ENCODE measurements at places on chromosomes 7 and 10.

GRCh38 chr7:133183042-133183794 lies 69.7 kb upstream of the EXOC4 start:
- DNase-seq: no peak

GRCh38 chr7:1533547-1534329 lies 3.2 kb downstream of the MAFK start:
- peak; percentile 69 for DNase-seq

DNA sequence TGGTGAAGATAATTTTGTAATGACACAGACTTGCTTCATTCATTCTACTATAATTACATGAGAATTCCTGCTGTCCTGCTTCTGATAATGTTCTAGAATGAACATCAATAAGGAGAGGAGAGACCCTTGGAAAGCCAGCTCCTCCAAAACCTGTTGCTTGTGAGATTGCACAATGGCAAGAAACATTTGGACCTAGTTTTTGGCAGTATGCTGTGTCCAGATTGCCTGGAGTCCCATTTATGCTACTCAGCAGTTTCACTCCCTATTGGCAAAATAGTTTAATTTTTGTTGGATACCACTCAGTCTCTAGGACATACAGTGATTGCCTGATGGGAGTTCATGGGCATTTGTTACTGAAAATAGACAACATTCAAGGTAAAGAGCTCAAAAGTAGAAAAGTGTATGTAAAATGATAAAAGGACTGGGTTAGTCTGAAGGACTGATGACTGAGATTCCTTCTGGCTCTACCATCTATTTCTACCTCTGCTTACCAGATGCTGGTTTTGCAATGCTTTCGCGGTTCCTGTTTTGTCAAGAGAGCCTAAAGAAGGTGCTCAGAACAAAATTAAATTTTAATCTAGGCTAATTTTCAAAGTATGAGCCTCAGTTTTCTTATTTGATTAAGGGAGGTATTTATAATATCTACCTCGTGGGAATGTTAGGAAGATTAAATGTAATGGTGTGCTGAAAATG lies 8.0 kb upstream of the ACTR3B start:
- no peak for DNase-seq

GRCh38 chr7:111485701-111486380 lies 76.5 kb downstream of the IMMP2L start:
- DNase-seq: no peak

- no peak for DNase-seq
Observed at GRCh38 chr7:39697483-39697882, 74.1 kb downstream of the RALA start.

DNA sequence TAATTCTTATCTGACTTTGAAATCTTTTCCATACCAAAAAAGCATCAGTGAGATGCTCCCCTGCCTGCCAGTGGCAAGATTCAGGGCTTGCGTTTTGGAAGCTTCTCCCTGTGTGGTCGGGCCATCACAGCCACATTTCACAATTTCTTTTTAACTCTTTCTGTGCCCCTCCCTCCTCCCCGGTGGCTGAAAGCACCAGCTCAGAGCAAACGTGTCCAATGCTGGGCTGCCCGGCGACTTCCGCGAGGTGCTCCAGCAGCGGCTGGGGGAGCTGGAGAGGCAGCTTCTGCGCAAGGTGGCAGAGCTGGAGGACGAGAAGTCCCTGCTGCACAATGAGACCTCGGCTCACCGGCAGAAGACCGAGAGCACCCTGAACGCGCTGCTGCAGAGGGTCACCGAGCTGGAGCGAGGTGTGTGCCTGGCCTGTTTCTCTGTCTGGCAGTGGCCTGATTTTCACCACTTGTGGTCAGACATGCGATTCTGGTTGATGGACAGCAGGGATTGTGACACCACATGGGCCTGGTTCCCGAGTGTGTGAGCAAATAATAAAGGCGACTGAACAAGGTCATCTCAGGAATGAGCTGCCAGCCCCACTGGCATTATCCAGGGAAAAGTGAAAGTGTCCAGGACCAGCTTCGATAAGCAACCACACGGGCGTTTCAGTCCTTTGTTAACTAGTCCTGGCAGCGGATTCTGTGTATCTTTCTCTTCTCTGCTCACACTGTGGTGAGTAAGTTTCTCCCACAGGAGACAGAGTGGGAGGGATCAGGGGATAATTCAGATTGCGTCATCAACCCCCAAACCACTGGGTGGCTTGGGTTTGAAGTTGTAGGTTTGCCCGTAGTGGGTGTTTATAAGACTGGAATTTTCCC lies 2.6 kb downstream of the NPTX2 start:
- no peak for DNase-seq

- DNase-seq: no peak
Observed at GRCh38 chr10:126580873-126581647, 89.4 kb downstream of the C10orf90 start.

GRCh38 chr10:110355922-110356627 lies 51.4 kb upstream of the SMNDC1 start:
- DNase-seq: no peak

GRCh38 chr10:129524936-129525335 lies 57.9 kb downstream of the MGMT start:
- DNase-seq: no peak

DNA sequence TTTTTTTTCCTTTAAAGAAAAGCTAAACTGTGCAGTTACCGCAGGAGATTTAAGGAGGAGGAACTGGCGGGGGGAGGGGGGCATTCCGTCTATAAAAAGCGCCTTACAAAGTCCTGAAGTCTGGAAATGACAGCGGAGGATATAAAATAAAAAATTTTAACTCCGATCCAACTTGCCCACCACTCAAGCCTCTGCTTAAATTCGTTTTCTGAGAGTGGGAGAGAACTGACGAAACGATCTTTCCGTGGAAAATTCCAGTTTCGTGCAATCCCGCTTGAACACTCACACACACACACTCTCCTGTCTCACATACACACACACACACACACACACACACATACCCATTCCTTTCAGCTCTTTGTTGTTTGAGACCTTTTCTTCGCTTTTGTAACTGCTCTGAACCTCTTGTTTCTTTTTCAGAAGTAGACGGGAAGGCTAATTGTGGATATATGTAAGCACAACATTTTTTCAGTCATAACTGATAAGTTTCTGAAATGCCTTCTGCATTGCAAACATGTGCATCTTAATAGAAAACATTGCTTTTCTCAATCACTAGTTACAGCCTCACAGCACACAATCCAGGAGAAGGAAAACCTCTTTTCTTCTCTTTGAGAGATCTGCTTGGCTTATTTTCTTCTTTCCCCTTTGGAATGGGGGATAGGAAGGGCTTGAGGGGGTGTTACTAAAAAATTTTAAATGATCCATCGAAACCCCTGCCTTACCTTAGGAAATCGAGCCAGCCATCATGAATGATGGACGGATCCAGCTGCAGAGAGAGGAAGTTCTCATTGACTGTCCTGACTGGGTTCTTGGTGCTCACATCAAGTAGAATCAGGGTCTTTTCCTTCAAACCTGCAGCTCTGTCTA lies 628 bp downstream of the HPSE2 start:
- DNase-seq: no peak

DNA sequence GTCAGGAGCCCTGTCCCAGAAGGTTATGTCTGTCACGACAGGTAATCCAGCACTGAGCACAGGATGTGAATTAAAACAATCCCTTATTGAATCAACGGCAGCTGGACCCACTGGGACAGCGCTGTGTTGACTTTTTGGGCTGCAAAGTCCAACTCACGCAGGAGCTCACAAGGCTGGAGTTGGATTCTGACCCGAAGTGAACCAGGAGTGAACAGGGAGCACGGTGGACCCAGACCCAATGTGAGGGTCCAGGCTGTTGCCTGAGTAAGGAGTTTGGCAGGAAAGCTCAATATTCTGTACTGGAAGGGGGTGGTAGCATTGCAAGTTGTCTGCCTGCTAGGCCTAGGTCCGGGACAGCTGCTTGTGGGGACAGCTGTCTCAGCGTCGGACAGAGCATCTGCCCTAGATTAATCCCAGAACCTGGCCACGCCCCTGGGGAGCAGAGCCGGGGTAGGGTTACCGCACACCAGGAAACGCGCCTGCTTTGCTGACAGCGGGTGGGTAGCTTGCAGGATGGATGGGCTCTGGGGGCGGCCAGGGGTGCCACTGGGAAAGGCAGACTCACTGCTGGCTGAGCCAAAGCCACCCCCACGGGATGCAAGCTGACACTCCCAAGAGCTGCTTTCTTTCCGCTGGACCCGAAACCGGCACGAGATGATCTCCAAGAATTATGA lies 24.0 kb downstream of the COL26A1 start:
- DNase-seq: peak; percentile 77

DNA sequence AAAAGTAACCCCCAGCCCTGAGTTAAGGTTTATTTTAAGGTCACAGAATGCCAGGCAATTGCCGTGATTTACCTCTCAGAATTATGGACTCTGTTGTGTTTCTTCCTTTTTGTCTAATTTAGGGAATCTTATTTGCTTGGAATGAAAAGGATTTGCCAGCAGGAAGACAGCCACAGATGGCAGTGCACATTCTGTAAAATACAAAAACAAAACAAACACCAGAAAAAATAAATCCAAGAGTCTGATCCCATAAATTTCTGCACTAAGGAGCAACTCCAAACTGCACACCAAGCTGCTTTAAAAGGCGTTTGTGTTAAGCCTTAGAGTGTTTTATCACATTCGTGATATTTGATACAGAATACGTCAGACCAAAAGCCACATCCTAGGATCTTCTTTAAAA lies 199.0 kb upstream of the C7orf33 start:
- no peak for DNase-seq

DNA sequence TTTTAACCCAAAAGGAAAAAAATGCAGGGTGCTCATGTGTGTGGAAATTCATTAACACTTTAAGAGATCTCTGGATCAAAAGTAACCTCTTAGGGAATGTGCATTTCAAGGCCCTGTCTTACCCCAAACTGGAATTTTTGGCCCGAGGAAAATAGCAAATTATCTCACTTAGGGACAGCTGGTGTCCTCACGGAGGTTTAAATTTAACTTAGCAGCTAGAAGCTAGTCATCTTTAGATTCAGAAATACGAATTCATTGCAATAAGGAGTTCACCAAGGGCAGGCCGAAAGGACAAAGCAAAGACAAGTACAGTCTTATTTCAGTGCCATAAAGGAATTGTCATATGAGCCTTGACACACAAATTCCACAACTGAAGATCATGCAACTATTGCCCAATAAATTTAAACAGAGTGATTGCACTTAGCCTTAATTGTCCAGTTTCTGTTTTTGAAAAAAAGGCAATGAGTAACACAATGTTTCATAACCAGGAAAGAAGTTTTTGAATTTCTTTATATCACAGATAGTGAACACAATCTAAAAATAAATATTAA lies 22.4 kb upstream of the SEMA3C start:
- DNase-seq: no peak

GRCh38 chr10:78455811-78456210 lies 422.1 kb downstream of the RPS24 start:
- no peak for DNase-seq

DNA sequence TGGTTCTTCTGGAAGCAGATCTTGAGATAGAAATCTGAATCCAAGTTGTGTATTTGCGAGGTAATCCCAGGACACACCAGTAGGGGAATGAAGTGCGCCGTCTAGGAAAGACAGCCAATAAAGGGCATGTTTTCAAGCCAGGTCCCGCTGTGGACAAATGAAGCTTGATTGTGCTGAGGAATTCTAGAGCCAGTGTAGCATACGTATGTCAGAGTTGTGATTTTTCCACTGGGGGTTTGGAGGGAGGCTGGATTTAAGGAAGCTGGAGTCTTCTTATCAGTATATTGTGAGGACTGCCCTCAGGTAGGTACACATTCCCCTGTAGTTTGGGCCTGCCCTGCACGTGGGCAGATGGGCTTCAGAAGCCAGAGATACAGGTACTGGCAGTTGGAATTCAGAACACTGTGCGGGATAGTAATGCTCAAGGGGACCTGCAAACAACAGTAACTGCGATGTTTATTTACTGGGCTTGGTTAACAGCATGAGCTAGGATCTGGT lies 50.9 kb downstream of the GALNT11 start:
- DNase-seq: no peak

DNA sequence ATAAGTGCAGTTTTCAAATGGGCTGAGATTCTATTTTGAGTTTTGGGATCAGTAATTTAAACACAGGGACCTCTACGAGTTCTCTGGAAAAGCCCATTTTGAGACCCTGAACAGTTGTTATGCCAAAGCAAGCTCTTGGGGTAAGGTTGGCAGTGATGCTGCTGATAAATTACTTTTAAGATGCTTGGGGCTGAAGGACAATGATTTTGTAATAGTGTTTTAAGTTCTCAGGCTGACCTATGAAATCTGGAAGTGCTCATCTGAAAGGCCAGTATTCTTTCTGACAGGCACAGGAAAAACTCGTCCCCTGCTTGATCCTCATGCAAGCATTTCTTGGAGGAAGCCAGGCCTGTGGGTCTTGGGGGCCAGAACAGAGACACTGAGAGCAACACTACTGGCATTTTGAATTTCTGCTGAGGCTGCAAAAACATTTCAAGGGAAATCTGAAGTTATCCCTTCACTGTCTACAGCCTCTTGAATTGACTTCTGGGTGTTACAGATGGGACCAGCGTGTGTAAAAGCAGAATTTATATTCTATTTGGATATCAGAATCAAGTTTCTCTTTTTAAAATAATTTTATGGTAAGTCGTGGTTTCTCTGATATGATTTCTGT lies 79.7 kb downstream of the AUTS2 start:
- DNase-seq: no peak

DNA sequence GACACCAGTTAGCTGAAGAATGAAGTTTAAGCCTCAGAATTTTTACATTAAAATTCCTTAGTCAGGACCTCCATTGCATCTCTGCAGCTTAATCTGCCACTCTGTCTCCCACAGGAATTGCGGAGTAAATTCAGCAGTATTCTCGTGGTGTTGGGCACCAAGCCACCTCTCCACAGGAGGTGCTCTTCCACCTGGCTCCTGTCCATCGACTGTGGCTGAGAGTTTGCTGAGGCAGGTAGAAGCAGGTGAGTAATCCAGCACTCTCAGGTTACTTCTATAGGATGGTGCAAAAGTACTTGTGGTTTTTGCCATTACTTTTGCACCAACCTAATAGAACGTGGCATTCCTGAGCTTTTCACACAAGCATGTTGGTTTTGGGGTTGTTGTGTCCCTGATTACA lies 134.1 kb downstream of the GFRA1 start:
- no peak for DNase-seq

- peak; percentile 82 for DNase-seq
Observed at GRCh38 chr7:130845581-130846085, 111.6 kb upstream of the KLF14 start.

GRCh38 chr7:148672041-148672440 lies 26.7 kb upstream of the CUL1 start:
- DNase-seq: no peak

DNA sequence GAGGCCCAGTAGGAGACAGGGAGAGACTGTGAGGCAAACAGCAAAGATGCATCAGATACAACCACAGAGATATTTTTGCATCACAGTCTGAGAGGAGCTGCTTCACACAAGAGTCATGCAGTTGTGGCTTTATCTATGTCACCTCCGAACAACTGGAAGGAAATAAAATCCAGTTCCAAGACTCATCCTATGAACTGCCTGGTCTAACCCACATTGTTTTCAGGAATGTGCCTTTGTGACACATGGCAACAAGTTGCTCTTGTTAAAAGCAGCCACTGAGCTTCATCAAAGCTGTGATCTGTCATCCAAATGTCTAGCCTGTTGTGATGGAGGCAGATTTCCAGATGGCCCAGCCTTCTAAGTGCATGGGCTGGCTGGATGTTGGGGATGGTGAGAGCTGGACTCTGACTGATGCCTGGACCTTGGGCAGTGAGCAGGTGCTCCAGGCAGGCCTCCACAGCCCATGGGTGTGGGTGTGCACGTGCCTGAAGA lies 255.0 kb downstream of the BMPER start:
- DNase-seq: peak; percentile 58
